GF-D8 (cell line): ENCODE measurements at places on chromosomes 3 and 15.

DNA sequence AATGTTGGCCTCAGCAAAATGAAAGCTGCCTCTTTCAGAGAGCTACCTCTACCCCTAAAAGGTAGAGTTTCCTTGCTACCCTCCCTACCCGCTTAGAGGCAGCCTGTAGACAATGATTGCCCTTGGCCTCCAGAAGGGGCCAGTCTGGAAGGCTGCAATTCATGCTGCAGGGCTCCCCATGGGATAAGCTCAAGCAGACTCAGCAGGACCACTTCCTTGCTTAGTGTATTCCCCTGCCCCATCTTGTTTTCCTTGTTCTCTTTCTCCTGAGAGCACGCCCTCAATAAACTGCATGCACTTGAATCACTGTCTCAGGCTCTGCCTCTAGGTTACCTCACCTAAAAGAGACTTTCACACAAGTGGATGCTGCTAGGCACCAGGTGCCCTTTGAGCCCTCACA lies 134.0 kb upstream of the CTNNB1 start:
- DNase-seq, result no peak

DNA sequence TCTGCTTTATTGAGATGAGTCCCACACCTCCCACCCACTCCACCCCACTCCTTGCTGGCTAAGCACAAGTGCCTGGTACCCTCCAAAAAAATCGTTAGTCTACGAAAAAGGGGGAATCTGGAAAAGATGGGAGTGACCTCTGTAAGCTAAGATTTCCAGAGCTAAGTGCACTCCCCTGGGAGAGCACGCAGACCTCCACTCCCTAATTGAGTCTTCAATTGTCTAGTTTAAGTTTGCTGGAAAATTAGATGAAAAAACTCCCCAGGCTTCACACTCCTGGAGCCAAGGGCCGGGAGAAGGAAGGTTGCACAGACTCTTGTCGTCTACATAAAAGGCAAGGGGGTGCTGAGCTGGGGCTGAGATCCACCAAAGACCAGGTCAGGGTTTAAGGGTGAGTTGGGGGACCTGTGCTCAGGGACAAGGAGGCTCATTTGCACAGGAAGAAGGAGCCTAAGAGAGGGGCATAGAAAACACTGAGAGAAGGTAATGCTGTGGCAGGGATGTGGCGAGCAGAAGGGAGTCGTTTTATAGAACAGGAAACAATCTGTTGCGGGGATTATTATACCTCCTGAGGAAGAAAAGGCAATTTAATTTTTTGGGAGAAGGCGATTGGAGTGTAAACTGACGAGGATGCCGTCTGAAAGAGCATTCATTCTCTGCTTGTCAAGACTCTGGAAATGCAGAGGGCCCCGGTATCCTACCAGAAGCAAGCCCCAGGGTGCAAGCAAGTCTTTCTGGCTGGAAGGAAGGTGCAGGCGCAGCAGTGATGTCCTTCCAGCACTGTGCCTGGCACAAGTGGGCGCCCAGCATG lies 126.5 kb upstream of the DLG1 start:
- DNase-seq, result no peak

DNA sequence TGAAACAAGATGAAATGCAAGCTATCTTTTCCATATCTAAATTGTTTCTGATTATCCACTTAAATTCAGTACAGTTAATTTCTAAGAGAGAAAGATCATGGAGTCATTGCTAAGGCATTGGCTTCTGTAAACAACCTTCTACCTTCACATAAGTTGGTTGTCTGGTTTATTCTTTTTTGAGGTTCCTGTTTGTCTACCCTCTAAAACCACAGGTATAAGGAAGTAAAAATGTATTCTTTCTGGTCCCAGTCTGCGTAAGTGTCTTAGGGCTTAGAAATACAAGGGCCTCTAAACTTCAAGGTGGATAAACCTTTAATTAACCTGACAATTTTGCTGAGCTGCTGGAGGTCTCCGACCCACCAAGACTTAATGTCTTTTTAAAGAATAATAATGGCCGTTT lies 3.6 kb upstream of the ATOSA start:
- no peak for DNase-seq

DNA sequence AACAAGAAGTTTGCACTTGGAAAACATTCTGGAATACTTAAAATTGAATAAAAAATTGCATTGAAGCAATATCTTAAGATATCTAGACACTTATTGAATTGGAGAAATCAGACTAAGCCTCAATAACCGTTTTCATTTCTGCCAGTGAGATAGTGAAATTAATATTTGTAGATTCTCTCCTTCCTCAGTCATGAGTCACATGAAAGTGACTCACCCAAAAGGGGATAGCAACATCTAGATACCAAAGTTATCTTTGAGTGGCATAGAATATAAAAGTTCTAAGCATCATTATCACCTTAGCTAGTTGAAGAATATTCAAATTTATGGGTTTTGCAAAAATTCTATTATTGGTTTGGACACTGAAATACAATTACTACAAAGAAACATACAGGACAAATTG lies 614.8 kb upstream of the ZNF717 start:
- no peak for DNase-seq

DNA sequence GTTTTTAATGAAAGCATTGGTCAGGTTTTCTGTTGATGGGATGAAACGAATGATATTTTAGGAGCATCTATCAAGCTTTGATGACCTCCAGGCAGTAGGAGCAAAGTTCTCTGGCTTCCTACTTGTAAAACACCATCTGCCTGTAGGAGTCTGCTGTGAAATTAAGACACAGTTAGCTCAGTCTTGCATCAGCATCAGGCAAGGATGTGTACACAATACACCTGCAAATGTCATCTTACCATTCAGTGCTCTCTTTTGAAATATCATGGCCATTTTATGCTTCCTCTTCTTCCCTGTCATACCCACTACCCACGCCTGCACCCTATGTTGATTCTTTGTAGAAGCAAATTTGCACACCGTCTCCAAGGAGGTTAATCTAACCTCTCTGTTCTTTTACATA lies 38.2 kb downstream of the B3GALNT1 start:
- DNase-seq, result peak; percentile 80

DNA sequence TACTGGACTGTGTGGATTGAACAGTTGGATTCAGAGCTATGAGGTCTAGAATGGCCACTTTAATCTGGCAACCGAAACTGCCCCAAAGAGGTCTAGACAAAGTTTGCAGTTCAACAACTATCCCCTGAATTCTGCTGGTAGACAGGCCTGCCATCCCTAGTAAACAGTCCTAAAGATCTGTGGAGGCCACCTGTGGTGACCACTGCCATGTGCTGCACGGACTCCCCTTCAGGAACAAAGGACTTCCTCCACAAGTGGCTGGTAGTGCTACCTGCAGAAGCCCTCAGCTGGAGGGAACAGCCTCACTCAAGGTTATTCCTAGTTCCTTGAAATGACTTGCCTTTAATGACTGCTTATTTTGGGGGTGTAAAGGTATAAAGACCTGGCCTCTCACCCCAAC lies 6.1 kb downstream of the TNFAIP8L3 start:
- no peak for DNase-seq

- no peak for DNase-seq
These were observed 20.1 kb upstream of the UBE2E2 start for GRCh38 chr3:23182996-23183513.

GRCh38 chr3:65672871-65673815 lies 365.6 kb downstream of the MAGI1 start:
- DNase-seq, result no peak

GRCh38 chr3:66411961-66412887 lies 88.6 kb downstream of the LRIG1 start:
- no peak for DNase-seq

DNA sequence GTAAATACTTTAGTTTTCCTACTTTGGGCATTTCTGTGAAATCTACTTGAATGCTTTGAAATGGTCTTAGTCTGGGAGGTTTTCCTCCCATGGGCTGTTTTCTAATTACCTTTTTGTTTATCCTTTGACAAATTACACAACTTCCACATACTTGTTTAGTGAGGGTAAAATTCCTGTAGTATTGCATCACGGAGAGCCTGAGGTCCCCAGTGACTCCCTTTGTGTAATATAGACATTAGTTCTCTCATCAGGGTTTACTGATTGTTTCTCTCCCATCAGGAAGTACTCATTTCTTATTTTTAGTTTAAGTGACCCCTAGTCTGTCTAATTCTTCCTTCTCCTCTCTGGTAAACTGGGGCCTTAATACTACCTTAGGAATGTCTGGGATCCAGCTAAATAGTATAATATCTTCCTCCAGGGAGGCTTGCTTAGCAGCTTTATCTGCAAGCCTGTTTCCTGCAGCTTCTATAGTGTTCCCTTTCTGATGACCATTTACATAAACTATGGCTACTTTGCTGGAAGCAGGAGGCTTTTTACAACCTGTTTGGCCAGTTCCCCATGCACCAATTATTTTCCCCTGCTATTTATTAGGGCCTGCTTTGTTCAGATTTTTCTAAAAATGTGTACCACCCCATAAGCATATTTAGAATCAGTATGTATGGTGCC lies 87.2 kb upstream of the XCR1 start:
- no peak for DNase-seq

DNA sequence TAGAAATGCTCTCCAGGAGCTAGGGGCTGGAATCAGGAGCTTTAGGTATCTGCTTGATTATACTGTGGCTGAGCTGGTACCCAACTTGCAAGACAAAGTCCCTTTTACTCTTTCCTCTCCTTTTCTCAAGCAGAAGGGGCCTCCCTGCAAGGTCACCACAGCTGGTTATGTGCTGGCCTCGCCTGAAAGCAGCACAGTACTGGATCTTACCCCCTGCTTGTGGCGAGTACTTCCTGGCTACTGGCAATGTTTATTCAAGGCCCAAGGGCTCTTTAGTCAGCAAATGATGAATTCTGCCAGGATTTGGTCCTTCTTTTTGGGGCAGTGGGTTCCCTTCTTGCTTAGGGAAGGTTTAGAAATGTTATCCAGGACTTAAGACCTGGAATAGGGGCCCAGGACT lies 234.6 kb downstream of the RAP2B start:
- DNase-seq, result no peak

GRCh38 chr15:93168910-93169309 lies 79.9 kb upstream of the RGMA start:
- no peak for DNase-seq

DNA sequence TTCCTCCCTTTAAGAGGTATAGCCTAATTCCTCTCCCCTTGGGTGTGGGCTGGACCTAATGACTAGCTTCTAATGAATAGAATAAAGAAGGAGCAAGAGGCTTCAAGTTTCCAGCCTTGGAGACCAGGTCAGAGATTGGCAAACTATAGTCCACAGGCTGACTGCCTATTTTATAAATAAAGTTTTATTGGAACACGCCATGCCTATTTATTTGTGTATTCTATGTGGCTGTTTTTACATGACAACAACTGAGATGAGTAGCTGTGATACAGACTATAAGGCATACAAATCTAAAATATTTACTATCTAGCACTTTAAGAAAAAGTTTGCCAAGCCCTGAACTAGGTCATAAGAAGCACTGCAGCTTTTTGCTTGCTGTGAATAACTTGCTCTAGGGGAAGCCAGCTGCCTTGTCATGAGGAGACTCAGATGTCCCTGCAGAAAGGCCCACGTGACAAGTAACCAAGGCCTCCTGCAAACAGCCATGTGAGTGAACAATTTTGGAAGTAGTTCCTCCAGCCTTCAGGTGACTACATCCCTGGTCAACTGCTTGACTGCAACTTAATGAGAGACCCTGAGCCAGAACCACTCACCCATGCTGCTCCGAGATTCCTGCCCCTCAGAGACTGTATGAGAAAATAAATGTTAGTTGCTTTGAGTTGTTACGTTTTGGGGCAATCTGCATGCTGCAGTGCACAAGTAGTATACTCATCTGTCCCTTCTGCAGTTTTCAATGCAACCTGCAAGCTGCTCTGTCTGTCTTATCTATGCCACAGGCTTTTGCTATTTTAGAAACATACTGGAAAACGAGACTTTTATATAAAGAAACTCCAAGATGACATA lies 21.1 kb upstream of the MAP3K13 start:
- no peak for DNase-seq

DNA sequence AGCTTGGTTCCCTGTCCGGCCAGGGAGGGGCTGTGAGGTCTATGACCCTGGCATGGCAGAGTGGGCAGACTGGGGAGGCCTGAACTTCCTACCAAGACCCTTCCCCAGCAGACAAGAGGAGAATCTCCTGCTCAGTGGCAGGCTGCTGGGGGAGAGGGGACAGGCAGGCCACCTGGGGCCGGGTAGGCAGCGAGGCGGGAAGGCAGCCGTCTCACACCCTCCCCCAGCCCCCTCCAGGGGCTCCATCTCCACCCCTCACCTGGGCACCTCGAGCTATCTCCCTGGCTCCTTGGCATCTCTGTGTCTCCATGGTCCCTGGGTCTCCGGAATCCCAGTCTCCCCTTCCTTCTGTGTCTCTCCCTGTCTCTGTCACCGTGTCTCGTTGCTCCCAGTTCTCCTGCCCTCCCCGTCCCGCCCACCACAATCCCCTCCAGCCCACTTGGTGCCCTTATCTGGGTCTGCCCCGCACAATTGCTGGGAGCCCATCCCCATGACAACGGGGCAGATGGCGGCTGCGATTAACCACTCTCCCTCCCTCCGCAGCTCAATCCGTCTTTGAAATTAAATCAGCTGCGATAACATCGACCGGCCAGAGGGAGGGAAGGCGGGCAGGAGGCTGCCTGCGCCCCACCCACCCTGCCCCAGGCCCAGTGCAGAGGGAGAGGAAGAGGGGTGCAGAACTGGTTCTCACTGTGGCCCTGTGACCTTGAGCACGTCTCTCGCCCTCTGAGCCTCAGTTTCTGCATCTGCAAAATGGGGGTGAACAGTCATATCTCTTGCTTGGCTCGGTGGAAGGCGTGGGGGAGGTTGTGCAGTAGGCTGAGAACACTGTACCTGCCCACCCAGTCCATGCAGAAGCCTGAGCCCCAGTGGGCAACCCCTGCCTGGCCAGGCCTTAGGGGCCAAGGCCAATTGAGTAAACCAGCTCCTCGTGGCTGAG lies 9.6 kb downstream of the DNAJB8 start:
- no peak for DNase-seq

DNA sequence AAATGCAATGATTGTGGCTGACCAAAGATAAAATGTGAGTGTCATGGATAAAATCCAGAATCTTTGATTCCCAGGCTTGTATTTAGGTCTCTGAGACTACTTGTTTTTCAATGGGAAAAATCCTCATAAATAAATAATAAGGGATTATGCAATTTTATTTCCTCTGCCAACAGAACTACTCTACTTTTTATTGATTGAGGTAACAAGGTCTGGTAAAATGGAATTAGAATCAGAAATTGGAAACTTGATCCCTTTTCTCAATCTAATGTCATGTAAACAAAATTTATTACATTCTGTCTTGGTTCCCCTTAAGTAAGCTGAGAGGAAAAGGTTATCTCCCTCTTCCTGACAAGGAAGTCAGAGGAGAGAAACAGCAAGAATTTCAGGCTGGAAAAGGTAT lies 48.3 kb upstream of the CCDC50 start:
- no peak for DNase-seq

DNA sequence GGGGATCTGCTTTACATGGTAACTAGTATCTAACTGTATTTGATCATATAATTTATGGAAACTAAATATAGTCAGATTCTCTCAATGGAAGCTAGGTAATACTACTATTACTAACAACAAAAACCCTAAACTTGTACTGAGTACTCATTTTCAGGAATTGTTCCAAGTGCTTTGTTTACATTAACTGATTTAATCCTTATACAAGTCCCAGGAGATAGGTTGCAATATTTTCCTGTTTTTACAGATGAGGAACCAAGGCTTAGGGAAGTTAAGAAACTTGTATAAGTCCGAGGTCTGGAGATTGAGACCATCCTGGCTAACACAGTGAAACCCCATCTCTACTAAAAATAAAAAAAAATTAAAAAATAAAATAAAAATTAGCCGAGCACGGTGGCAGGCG lies 7.5 kb upstream of the MTHFS start:
- peak; percentile 26 for DNase-seq
